ENCODE measurements at places on chromosomes 1 and 21. TPM values are rescaled to one million over a fixed set of nuclear protein-coding genes. Genes with fewer than 3 reads are reported as not detected.

The HJV gene
- not detected for total RNA-seq

The ZNF683 gene
- not detected for total RNA-seq

The APOBEC4 gene
- total RNA-seq = not detected

DNA sequence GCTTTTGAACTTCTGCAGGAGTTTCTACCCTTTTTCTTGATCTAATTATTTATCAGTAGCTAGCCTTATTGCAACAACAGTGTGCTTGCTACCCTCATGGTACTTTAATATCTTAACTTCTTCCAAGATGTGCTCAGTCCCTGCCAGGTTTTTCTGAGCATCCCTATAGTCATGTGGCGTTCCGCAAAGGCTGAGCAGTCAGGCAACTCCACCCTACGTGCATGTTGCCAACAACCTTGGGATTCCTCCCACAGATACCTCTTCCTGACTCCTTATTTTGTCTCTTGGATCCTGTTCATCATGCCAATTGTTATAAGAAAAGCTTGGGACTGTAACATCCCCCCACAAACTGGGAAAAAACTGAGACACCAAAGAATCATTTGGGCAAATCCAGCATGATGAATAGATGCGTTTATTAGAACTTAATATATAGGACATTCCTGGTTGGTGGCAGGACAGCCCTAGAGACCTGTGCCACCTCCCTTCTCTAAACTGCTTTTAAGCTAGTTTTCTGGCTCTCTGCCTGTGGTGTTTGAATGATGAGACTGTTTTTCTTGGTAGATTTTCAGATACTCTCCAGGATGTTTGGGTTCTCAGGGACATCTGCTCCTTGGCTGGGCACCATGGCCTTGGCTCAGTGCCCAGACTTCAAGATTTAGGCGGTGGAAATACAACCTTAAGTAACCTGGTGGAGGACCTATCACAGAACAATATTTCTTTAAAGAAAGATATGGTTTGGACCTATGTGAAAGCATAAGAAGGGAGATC, 27.1 kb upstream of the KCTD3 start:
- no peaks in the 10 kb centered on the region for H3K36me3 ChIP-seq
- peak; percentile 37 for DNase-seq
- no peak overlapping the region for H3K4me3 ChIP-seq
- no peak overlapping the region for H3K27ac ChIP-seq
- H3K4me1 ChIP-seq = no peaks in the 10 kb centered on the region

DNA sequence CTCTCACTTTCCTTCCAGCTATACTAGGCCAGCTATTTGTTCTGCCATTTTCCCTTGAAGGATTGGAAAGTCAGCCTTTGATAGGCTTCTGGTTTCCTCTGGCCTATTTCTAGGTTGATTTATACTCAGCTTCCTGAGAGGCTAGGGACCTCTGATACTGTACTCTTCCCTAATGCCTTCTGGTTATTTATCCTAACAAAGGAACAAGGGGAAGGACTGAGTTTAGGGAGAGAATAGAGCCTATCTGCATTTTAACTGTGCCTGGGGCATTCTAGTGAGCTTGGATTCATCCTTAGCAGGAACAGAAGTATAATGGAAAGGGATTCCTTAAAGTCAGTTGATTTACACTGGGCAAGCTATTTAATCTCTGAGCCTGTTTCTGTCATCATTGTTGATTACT, 11.8 kb upstream of the TMEM39B start:
- H3K36me3 ChIP-seq = peaks cover 14% of the 10 kb centered on the region
- no peaks in the 10 kb centered on the region for H3K27me3 ChIP-seq
- DNase-seq = no peak
- no peak overlapping the region for H3K4me3 ChIP-seq
- no peak overlapping the region for H3K27ac ChIP-seq
- peaks cover 13% of the 10 kb centered on the region for H3K4me1 ChIP-seq

GRCh38 chr1:8389958-8390535, 72.1 kb downstream of the SLC45A1 start:
- DNase-seq = no peak
- H3K4me3 ChIP-seq = no peak overlapping the region
- peaks cover 12% of the 10 kb centered on the region for H3K4me1 ChIP-seq
- H3K36me3 ChIP-seq = peaks cover 7% of the 10 kb centered on the region

DNA sequence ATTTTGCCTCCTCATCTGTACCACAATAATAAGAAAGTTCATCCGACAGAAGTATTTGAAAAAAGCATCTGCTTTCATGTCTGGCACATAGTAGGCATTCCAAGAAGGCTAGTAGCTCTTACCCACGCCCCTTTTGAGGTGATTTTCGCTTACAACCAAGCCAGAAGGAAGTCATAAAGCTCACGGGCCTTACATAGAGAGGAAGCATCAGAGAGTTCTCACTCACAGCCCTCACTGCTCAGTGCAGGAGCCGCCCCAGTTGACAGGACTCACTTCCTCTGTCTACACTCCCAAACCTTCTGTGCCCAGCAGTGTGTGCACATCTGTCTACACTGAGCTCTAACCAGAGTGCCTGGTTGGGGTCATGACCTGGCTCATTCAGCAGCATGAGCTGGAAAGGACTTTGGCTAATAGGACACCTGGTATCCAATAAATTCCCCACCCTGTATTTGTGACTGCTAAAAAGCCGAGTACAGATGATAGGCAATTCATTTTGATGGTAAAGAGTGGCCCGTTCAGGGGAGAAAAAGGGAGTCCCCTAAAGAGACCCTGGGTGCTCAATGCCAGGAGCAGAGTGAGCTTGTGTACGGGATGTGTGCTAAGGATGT, 36.8 kb upstream of the DUSP10 start:
- no peak for DNase-seq
- H3K4me1 ChIP-seq = no peaks in the 10 kb centered on the region
- H3K27me3 ChIP-seq = no peaks in the 10 kb centered on the region
- H3K27ac ChIP-seq = no peak overlapping the region

DNA sequence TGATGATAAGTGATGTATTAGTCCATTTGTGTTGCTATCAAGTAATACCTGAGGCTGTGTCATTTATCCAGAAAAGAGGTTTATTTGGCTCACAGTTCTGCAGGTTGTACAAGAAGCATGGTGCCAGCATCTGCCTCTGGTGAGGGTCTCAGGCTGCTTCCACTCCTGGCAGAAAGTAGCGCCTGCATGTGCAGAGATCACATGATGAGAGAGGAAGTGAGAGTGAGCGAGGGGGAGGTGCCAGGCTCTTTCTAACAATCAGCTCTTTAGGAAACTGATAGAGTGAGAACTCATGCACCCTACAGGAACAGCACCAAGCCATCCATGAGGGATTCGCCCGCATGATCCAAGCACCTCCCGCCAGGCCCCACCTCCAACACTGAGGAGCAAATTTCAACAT, 2.2 kb upstream of the FHAD1 start:
- no peak overlapping the region for H3K4me3 ChIP-seq
- H3K27me3 ChIP-seq = peaks cover 6% of the 10 kb centered on the region
- no peak for DNase-seq
- no peak overlapping the region for H3K27ac ChIP-seq

- H3K4me1 ChIP-seq = peaks cover 10% of the 10 kb centered on the region
- H3K4me3 ChIP-seq = no peak overlapping the region
- DNase-seq = no peak
- no peak overlapping the region for H3K27ac ChIP-seq
These were observed 60.5 kb downstream of the MAP3K7CL start for GRCh38 chr21:29190923-29191331.

GRCh38 chr1:119364640-119365039, 3.9 kb upstream of the HAO2 start:
- no peaks in the 10 kb centered on the region for H3K4me1 ChIP-seq
- no peak overlapping the region for H3K27ac ChIP-seq
- no peak overlapping the region for H3K4me3 ChIP-seq
- no peaks in the 10 kb centered on the region for H3K36me3 ChIP-seq
- DNase-seq = no peak

Data from fibroblast of lung (primary cell).